ENCODE measurements at places on chromosomes 16 and 17.

DNA sequence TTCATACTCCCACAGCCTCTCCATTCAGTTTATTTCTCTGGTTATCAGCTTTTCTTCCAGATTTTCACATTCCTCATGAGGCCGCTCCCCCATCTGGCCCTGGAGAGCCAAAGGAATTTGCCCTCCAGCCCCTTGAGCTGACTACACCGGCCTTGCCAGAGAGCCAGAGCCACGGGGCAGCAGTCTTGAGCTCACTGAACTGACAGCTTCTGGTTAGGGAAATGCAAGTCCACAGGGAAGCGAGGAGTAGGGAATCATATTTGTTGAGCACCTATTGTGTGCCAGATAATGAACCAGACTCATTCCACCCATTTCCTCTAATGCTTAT is 102.4 kb downstream of the ABCC12 start:
- no peak for DNase-seq

- DNase-seq, result peak; percentile 33
Measured at GRCh38 chr16:61934601-61935000, 101.6 kb downstream of the CDH8 start.

GRCh38 chr16:8569650-8570346 is 20.5 kb downstream of the TMEM114 start:
- no peak for DNase-seq

- DNase-seq, result no peak
Measured at GRCh38 chr17:65093930-65094329, 37.4 kb upstream of the GNA13 start.

- no peak for DNase-seq
Measured at GRCh38 chr17:15432807-15433611, 34.4 kb downstream of the CDRT4 start.

- peak; percentile 41 for DNase-seq
Measured at GRCh38 chr17:80938556-80938955, 53.1 kb upstream of the CHMP6 start.

GRCh38 chr16:49461517-49461951 is 87.9 kb downstream of the C16orf78 start:
- no peak for DNase-seq

DNA sequence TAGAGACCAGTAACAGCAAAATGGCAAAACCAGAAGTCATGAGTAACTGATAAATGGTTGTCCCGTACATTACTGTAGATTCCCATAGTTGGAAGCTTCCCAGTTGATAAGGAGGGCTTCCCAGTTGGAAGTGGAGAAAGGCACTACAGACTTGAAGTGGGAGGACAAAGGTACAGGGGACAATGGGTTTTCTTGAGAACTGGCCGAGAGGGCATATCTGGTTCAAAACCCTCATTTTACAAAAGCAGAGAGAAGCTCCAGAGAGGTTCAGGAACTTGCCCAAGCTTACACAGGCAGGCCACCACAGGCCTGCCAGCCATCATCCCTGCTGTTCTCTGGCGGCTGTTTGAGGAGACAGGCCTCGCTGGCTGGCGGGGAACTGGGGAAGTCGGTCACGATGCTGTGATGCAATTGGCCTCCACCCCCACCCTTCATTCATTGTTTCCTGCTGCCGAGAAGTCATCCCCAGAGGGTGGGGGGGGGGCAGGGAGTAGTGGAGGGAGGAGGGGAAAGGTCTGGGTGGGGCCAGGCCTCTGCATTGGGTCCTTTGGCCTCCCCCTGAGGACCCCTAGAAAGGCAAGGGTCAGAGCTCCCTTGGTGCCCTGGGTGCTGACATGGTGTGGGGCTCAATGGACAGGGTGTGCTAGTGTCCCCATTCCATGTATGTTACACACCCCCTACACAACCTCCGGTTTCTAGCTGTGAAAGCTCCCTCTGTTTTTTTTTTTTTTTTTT is 3.0 kb downstream of the UBALD2 start:
- peak; percentile 86 for DNase-seq

DNA sequence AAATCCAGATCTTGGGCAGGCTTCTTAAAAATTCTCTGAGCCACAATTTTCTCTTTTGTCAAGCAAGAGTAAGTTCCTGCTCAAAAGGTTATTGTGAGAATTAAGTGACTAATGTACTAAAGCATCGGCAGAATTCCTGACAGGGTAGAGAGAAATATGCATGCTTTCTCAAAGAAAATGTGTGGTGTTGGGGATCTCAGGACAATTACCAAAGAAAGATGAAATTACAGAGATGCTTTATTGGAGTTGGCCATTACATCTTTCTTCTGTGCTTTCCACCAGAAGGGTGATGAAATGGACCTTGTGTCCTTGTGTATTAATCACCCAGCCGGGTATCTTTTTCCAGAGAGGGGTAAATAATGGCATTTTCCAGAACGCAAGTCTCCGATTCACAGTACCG is 1.7 kb upstream of the USP43 start:
- DNase-seq, result no peak

DNA sequence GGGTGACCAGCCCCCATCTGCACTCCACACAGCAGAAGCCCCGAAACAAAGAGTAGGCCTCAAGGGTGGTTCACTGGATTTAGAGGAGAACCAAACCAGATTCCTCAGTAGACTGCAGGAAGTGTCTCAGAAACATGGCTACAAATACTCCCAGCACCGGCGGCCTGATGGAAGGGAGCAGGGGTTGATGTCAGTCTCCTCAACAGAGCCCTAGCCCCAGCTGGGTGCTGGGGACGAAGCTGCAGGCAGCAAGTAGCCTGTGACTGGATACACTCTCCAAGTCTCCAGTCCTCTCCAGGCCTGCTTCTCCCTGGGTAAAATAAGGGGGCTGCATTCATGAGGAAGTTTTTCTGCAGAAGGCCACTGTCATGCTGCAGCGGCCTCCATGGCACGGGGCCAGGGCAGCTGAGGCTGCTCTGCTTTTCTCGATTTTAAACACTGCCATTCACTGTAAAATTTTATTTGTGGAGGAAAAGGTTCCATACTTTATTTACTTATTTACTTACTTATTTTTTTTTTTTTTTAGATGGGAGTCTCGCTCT is 36.7 kb upstream of the SREBF1 start:
- DNase-seq, result peak; percentile 52

- DNase-seq, result no peak
Measured at GRCh38 chr17:55067697-55068439, 99.3 kb downstream of the STXBP4 start.

DNA sequence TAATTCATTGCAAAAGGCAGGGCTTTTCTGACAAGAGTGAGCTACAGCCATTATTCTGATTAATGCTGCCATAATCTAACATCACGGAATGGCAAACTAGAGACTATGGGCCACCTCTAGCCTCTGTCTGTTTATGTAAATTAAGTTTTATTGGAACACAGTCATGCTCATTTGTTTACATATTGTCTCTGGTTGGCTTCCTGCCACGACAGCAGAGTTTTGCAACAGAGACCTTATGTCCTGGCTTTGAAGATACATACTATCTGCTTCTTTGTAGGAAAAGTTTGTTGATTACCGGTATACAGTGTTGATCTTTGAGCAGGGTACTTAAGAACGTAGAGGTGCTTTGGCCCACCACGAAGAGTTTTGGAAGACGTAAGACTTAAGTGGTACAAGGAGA is 715.9 kb upstream of the RBFOX1 start:
- no peak for DNase-seq

- DNase-seq, result no peak
Measured at GRCh38 chr17:79415365-79415764, 195.5 kb downstream of the RBFOX3 start.

All from globus pallidus (tissue), 1 donor.